ENCODE measurements at places on chromosomes 11 and 22.

DNA sequence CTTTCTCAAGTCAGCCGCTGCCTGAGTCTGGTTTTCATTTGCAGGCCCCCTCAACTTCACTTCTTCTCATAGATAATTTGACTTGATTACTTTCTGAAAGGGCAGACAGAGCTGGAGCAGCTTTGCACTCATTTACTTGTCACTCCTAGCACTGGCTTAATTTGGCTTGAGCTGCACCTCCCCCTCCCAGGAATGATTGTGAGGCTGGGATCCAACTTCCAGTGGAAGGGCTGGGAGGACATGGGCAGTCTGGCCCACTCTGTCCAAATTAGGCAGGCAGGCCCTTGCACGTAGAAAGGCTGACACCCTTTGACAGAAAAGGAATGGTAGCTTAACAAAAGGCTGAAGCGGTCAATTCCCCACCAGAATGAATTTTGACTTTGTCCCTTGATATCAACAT is 453.9 kb downstream of the ETS1 start:
- no peak for DNase-seq

GRCh38 chr22:33219648-33220384 is 161.6 kb upstream of the SYN3 start:
- no peak for DNase-seq

GRCh38 chr11:94676814-94677213 is 91.3 kb upstream of the AMOTL1 start:
- DNase-seq: no peak

GRCh38 chr11:122120096-122120495 is 4.1 kb upstream of the BLID start:
- DNase-seq: no peak

DNA sequence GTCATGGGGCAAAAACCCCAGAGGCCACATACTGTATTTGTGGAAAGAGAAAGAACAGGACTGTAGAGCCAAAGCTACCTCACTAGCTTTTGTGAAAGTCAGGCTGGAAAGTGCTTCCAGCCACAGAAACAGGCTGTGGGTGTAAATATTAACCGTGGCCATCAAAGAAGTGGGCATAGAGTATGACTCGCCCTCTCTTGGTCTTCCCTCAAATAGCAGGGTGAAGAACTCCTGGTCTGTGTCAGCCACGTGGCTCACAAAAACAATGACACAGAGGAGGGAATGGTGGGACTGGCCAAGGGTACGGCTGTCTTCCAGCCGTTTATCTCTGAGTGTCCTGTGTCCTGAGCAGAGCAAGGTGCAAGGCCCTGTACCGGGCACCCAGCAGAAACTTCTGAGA is 37.6 kb upstream of the UBASH3B start:
- DNase-seq: no peak

GRCh38 chr11:115506954-115507675 is 2.9 kb upstream of the CADM1 start:
- no peak for DNase-seq

DNA sequence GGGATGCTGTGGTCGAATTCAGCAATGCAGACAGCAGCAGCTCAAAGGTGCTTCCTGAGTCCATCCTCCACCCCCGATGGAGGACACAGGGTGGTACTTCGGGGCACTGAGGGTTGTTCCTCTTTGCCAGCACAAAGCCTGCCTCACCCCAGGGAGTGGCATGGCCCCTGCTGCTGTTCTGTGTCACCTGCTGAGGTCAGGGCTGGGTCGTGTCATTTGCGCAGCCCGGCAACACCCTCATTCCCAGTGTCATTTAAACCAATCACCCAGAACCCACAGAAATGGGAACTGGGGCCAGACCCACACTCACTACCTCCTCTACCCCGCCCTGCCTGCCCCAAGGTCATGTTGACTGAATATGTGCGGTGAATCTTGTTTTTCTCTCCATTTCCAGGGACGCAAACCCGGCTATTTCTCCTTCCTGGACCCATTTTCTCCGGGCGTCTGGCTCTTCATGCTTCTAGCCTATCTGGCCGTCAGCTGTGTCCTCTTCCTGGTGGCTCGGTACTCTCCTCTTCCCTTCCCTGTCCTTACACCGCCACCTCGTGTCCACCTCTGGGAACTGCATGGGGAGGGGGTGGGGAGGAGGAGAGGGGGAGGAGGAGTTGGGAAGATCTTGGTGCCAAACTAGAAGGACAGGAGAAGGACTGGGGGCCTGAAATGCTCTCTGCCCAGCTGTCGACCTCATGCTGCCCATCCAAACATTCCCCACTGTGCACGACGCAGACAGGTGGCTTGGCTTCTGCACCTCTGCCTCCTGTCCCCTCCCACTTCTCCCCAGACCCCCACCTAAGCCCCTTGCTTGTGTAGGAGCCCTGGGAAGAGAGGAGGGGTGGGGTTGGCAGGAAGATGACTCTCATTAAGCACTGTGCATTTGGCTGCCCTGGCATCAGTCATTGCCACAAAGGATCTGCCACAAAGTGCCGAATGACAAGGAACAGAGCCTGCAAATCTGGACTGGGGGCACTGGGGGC is 71.2 kb upstream of the TBCEL start:
- peak; percentile 54 for DNase-seq

- DNase-seq: no peak
Observed at GRCh38 chr11:115263799-115264656, 240.2 kb downstream of the CADM1 start.

DNA sequence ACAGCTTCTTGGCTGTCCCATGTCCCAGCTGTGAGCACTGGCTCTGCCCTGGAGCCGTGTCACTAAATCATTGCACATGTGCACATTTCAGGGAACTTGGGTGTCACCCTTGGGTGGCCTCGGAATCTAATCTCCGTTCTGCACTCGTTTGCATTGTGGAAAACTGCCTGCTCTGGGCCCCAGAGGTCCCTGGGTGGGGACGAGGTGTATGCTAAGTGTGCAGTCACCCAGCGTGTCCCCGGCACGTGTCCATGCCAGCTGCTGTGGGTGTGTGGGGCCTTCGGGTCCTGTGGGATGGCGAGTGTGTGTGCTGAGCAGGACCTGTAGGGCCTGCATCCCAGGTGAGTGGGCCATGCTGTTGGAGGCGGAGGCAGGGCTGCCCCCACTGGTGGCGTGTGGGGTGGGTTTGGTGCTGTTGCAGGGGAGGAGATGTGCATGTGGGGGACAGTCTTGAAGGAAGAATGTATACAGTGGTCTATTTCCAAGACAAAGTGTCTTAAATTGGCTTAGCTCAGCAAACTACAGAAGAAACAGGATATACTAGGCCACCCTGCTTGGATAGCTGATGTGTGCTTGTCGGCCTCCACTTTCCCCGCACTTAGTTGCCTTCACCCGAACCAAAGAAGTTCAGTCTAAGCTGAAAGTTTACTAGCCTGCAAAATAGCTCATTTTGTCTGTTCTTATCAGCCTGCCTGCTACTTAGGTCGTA is 14.6 kb downstream of the TANGO2 start:
- no peak for DNase-seq

DNA sequence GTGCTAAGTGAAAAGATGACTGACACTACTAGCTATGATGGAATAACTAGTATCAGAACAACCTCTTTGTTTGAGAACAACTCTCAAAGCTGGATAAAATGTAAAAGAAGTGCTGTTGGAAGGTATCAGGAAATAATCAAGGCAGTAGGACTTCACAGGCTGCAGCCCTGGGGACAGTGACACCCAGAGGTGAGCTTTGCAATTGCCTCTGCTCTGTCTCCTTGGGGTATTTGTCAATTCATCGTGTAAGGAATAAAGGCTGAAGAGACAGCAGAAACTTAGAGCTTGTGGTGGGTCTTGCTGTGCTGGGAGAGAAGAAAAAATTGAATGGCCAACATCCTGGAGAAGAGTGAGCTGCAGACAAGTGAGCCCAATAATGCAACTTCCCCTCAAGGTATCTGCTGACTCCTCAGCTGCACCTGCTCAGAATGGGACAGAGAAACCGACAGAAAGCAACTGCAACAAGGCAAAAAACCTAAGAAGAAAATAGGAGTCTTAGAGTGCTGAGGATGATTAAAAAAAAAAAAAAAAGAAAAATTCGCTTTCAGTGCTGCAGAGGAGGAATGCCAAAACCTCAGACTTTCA is 141.1 kb downstream of the RCN1 start:
- peak; percentile 18 for DNase-seq

GRCh38 chr22:23704062-23704461 is 13.2 kb downstream of the RGL4 start:
- no peak for DNase-seq

DNA sequence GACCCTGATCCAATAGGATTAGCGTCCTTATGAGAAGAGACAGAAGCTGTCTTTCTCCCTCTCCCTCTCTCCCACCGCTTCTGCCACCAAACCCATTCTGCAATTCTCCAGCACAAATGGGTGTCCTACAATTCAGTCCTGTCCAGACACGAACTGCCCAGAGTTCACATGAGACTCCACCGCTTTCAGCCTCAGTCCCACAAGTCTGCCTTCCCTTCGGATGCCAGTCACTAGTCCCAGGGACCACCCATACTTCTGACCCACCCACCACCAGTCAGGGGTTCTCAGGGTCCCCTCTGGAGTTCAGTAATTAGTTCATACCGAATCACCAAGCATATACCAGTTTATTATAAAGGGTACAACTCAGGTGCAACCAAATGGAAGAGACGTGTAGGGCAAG is 73.6 kb downstream of the TRIM29 start:
- no peak for DNase-seq

- DNase-seq: peak; percentile 35
Observed at GRCh38 chr11:108115500-108116140, 5.7 kb upstream of the ACAT1 start.

- DNase-seq: no peak
Observed at GRCh38 chr22:45452565-45453379, 39.3 kb downstream of the RIBC2 start.

All from kidney capillary endothelial cell (primary cell).